ENCODE measurements at places on chromosomes 1 and 21.

- DNase-seq, result peak; percentile 38
Observed at GRCh38 chr21:32335601-32336575, 37.2 kb downstream of the MRAP start.

- DNase-seq, result no peak
Observed at GRCh38 chr1:147800804-147801203, 40.4 kb upstream of the GJA5 start.

- DNase-seq, result no peak
Observed at GRCh38 chr1:23611601-23612327, 52.5 kb upstream of the ID3 start.

DNA sequence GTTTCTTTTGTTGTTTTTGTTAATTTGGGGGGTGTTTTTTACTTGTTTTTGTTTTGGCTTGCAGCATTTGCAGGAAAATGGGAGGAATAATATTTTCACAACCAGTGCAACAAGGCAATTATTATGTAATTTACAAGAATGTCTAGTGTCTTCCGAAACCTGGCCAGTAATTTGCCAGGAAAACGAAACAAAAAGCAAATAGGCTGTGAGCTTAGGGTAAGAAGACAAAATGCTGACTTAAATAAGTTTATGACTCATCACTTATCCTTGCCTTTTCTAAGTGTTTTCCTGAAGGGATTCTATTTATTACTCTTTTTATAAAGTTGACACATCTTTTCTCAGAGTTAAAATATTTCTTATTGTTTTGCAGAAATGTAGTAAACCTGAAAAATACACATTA, 49.8 kb downstream of the KCNT2 start:
- DNase-seq, result no peak

DNA sequence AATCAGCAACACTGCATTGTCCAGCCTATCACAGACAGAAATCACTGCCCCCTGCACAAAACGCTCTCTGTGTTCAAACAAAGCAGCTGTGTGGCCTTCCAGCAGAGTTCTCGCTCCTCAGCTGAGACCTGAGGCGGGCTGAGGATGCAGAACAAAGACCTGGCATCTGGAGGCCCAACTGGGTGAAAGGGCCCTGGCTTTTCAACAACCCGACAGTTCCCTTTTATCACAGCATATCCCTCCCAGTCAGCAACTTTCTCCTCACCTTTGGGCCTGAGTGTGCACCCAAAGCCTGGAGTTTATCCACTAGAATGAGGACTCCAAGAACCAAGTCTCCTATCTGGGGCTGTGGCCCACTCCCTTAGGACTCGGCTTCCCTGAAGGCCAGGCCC, 42.6 kb upstream of the A3GALT2 start:
- peak; percentile 79 for DNase-seq

Data from eye (tissue), 1 donor.